Nucleus accumbens (tissue), 56 donors: ENCODE measurements at places on chromosomes 11 and 22.

DNA sequence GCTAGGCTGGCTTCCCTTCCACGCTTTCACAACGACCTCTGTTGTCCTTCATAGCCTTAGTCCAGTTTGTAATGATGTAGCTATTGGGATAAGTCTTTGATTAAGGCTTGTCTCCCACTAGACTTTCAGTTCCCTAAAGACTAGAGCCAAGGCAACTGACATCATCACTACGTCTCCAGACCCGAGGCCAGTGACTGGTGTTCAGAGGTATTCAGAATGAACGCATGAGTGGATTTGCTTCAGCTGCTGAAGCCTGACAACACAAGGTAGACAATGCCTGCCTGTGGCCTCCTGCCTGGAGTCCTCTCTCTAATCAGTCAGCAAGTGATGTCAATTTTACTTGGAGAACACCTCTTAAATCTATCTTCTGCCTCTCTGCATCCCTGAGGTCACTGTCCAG lies 13.6 kb downstream of the EFCAB6 start:
- no peak for DNase-seq

GRCh38 chr11:73750228-73750627 lies 10.6 kb downstream of the RAB6A start:
- DNase-seq, result no peak

- no peak for DNase-seq
These were observed 30.3 kb downstream of the ATM start for GRCh38 chr11:108253176-108253575.

- no peak for DNase-seq
These were observed 44.6 kb upstream of the RIC3 start for GRCh38 chr11:8213376-8213775.

GRCh38 chr11:102883141-102883540 lies 8.4 kb upstream of the MMP12 start:
- DNase-seq, result no peak

DNA sequence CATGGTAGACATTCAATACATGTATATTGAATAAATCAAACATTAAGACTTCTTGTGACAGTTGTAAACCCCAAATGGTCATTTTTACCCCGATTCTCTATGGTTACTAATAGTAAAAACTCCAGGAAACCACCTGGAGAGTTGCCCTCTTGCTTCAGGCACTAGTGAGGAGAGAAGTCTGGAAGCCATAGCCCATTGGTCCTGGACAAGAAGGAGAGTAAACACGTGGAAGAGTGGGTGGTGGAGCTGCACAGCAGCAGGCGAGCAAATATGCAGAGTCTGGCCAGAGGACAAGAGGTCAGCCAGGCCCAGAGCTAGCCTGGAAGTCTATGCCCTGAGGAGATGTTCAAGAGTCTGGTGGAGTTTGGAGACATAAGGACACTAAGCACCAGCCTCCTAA lies 17.7 kb downstream of the DCHS1 start:
- no peak for DNase-seq

- no peak for DNase-seq
These were observed 44.0 kb downstream of the RRP8 start for GRCh38 chr11:6559369-6559768.

DNA sequence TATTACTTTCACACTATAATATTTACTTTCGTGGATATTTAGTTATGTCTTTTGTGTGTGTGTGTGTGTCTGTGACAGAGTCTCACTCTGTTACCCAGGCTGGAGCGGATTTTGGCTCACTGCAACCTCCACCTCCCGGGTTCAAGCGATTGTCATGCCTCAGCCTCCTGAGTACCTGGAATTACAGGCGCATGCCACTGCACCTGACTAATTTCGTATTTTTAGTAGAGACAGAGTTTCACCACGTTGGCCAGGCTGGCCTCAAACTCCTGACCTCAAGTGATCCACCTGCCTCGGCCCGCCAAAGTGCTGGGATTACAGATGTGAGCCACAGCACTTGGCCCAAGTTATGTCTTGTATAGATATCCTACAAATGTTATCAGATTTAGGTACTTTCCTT lies 9.9 kb downstream of the PISD start:
- DNase-seq, result no peak

GRCh38 chr11:83158357-83158786 lies 1.4 kb downstream of the PCF11 start:
- no peak for DNase-seq

- no peak for DNase-seq
These were observed 180.4 kb upstream of the B3GAT1 start for GRCh38 chr11:134592391-134592990.

DNA sequence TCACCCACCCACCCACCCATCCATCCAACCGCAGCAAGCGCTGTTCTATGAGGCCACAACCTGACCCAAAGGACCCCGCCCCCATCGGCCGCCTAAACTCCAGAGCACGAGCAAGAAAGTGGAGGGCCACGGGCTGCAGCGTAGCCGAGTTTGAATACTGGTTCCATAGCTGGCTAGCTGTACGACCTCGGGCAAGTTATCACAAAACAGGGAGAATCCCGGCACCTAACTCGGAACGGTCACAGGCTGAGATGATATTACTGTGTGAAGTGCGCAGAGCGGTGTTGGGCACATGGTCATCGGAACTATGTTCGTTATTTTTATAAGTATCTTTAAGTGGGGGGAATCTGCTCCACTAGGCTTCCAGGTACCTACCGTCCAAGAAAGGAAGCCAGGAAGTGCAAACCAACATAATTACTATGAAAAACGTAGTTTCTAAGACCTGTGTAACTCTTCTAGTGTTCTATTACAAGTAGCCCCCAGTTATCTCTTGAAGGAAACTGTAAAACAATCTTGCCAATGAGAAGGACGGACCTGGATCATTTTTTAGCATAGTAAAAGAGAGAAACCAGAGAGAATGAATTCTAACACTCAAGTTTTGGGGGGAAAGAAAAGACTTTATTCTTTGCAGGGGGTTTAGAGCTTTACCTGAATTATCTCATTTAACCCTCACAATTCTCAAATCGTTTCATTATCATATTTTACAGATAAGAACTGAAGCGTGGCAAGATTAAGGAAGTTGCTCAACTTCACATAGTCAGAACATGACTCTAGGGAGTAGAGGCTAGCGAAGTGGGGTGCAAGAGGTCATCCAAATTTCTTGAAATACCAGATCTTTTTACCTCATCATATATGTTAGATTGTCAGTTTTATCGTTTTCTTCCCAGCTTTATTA lies 663 bp upstream of the BUD13 start:
- DNase-seq, result no peak

DNA sequence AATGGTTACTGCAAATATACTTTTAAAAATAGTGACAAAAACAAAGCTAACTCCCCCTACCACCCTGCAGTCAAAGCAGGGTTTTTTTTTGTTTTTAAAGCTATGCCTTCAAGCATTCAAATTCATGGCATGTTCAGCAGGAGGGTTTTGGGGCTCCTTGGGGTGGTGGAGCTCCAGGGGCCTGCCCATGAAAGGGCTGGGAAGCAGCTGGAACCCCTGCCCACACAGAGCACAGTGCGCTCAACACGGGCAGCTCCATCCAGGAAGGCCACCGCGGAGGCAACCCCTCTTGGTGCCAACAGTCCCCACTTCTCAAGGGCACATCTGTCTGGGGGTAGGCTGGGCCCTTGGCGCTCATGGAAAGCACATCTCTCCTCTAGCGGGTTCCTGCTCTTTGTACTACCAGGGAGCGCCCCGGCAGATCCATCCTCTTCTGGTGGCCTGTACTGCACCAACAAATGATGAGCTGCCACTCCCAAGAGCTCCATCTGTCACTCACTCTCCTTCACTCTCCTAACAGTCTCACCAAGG lies 16.6 kb upstream of the PHLDA2 start:
- DNase-seq, result no peak

DNA sequence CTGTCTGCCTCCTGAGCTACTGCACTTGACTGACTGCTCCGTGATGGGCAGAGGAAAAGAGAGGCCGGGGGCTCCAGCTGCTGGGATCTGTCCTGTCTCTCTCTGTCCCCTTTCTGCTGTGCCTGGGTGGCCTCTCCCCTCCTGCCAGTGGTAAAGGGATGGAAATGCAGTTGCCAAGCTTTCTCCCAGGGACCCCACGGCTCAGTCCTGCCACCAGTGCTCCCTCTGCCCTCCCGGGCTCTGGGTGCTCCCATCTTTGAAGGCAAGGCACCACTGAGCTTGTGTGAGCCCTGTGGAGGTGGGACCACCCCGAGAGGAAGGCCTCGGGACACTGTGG lies 32.0 kb downstream of the NADSYN1 start:
- no peak for DNase-seq

GRCh38 chr11:33936725-33937604 lies 45.1 kb upstream of the LMO2 start:
- no peak for DNase-seq

DNA sequence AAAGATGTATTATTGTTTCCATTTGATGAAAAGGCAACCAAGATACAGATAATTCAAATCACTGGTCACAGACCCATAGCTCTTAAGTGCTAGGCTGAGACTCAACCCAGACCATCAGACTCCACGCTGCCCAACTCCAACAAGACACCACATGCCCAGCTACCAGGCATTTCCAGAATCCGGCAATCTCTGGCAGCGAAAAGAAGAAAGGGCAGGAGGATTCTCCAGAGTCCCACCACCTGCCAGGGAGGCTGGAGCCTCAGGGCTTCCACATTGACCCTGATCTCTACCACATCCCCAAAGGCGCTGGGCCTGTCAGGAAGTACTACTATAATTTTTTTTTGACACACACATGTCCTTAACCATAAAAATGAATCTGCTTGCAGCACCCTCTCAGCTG lies 61.4 kb upstream of the ARFGAP3 start:
- DNase-seq, result no peak

DNA sequence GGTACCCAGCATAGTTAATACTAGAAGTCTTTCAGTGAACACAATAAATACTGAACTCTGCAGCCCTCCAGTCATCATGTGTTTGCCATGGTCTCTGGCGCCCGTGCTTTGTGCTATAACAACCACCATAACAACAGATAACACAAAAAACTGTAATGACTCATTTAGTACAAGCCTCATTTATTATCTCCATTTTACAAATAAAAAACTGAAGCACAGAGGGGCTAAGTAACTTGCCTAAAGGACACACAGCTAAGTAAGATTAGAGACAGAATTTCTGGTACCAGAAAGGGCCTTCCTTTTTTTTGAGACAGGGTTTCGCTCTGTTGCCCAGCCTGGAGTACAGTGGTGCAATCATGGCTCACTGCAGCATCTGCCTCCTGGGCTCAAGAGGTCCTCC lies 19.5 kb downstream of the RBFOX2 start:
- no peak for DNase-seq

- DNase-seq, result no peak
These were observed 55.4 kb upstream of the CYP2D6 start for GRCh38 chr22:42185915-42186439.

DNA sequence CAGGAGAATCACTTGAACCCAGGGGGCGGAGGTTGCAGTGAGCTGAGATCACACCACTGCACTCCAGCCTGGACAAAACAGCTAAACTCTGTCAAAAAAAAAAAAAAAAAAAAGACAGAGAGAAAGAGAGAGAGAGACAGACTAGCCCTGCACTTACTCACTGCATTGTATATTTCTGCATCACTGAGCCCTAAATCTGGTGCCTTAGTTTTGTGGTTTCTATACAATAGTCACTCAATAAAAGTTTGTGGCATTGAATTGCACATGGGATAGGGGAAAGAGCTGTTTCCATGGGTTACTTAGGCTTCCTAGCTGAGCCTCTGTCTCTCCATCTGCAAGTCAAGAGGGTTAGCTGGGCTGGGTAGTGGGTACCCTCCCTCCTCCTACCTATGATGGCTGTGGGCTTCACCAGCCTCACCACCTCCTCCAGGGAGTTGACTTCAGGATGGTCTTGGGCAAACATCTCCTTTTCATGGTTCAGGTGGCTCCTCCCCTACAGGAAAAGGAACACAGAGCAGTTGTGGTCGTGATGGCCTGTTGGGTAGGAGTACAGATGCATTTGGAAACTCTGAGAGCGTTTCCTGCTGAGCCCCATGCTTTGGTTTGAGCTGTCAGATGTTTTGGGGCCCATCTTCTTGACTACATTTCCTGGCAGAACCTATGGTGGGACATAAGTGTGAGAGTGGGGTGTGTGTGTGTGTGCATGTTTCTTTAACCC lies 73.2 kb downstream of the CCDC81 start:
- DNase-seq, result no peak

DNA sequence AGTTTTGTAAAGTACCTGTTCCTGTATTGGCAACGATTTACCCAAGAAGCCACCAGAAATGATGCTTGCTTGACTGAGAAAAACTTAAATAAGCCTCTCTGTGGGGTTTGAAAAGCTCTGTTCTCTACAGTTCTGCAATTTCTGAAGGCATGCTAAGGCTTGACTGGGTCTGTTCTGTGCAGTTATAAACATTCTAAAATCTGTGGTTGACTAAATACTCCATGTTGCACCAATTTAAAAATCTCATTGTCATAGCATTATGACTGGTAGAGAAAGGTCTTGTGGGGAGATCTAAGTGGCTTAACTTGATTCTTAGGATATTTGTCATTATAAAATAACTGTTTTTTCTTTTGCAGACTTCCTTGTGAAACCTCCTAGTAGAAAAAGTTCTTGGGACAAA lies 73.7 kb downstream of the MTMR3 start:
- DNase-seq, result no peak

DNA sequence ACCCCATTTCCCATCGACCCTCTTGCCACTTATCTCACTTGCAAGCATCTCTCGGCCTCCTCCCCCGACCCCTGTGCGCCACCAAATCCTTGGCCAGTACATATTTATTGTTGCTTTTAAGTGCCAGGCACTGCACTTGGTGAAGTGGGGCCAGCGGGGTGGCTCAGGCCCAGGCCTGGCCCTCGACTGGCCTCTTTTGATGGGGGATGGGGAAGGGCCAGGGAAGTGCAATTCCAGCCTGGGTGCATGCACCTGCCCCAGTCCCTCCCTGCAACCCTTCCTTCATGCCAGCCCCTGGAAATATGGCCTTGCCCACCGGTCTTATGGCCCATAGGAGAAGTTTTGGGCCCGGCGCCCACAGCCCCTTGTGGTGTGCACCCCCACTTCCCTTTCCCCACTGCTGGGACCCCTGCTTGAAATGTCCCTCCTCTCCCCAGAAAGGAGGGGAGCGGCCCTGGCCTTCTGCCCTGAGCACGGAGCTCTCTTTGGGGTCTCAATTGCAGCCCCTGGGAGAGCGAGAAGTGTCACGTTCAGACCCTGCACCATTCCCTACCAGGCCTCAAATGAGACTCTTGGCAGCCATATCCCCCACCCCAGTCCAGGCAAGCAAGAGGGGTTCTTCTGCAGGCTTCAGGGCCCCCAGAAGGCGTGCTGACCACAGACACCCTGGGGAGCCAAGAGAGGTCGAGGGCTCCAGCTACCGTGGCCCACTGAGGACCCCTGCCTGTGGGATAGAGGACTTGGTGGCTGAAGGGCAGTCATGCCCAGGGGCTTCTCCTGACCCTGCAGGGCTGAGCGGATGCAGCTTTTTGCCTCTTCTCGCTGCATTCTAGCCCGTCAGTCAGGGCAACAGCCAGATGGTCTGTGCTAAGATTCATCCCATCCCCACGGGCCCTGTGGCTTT lies 961 bp downstream of the SUSD2 start:
- no peak for DNase-seq

DNA sequence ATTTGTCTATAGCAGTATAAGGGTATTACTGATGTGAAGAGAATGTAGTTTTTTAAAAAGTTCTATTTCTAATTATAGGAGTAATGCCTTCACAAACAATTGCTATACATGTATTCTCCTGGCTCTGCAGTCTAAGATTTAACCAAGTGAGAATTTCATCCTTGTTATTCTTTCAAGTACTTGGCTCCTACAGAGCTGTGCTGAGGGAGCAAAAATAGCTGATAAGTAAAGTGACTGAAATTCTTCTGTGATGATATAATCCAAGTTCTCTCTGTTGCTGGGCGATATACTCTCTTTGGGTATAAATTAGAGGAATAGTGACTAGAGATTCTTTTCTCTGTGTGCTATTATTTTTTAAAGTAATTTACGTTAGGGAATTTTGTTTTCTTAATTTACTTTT lies 68.0 kb downstream of the PGR start:
- DNase-seq, result no peak

GRCh38 chr11:72042064-72042745 lies 38.1 kb downstream of the NUMA1 start:
- no peak for DNase-seq
